Stimulated activated CD8-positive, alpha-beta memory T cell treated with anti-CD3 and anti-CD28 coated beads, Interleukin-15, amount 100 ng/mL, for 24 hours (primary cell): ENCODE measurements at places on chromosomes 1 and 21.

DNA sequence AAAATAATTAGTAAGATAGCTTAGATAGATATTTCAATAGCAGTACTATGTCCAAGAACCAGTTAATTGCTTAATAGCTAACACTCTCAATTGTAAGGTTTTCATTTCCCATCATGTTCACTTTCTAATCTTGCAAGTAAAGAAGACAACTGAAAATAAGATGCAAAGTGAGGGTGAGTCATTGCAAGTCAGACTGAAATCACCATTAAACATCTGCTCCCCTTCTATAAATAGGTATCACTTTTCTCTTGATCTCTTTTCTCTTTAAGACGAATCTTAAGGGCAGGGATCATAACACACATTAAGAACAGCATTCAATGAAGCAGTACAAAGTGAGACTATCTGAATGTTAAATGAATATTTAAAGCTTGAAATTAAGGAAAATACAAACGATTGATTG is 40.4 kb downstream of the UBR4 start:
- no peak for DNase-seq

DNA sequence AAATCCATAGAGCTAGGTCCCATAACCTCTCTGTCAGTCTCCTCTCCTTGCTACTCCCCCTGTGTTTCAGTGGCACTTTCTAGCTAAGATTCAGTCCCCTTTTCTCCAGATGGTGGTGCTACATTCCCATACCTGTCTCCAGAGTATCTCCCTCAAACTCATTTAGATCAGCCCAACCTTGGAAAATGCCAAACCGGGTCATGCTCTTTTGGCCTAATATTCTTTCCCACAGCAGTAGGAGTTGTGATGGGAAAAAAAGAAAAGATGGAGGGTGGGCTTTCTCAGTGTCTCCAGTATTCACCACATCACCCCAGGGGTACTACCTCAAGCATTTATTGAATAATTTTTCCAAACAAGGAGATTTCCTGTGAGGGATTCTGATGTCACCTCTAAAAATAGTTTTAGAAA is 3.2 kb upstream of the RXFP4 start:
- no peak for DNase-seq

DNA sequence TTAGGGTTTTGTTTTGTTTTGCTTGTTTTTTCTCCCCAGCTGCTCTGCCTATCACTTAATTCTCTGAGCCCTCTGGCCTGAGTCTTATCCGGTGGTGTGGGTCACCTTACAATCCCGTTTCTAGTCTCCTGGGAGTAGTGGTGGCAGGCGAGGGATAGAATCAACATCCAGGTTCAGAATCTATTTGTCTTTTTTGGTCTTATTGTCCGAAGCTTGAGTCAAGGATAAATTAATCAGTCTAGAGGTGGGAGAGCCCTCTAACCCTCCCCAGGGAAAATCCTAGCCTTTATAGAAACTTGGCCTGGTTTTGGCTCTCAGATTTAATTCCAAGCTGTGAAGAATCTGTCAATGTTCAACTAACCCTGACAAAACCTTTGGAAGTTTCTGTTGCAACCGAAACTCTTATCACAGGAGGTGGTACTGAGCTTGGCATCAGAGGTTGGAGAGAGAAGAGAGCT is 246.3 kb downstream of the FGGY start:
- DNase-seq = no peak

DNA sequence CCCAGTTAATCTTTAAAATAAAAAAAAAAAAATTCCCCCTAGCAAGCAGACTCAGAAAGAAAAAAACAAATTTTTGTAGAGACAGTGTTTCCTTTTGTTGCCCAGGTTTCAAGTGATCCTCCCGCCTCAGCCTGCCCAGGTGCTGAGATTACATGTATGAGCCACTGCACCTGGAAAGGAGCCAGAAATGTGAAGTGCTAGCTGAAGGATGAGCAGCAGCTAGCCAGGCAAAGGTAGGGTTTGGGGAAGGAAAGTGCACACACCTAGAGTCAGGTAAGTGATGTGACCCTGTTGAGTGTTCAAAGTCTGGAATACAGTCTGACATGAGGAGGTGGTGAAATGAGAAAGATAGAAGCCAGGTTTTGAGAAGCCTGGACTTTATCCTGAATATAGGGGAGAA is 1.7 kb downstream of the AKR1A1 start:
- DNase-seq = no peak

DNA sequence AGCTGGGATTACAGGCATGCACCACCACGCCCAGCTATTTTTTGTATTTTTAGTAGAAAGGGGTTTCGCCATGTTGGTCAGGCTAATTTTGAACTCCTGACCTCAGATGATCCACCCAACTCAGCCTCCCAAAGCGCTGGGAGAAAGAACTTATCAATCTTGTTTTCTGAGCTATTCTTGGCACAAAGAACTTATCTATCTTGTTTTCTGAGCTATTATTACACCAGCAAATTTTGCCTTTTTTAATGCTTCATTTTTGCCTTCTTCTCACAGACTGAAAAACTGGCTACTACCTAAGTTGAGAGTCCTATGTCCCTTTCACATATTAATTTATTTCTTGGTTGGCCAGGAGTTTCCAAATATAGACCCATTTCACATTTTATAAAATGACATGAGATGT is 9.3 kb downstream of the SLC16A1 start:
- no peak for DNase-seq
